Bronchial epithelial cell (primary cell): ENCODE measurements at places on chromosomes 1 and 21. TPM values are rescaled to one million over a fixed set of nuclear protein-coding genes. Genes with fewer than 3 reads are reported as not detected.

DNA sequence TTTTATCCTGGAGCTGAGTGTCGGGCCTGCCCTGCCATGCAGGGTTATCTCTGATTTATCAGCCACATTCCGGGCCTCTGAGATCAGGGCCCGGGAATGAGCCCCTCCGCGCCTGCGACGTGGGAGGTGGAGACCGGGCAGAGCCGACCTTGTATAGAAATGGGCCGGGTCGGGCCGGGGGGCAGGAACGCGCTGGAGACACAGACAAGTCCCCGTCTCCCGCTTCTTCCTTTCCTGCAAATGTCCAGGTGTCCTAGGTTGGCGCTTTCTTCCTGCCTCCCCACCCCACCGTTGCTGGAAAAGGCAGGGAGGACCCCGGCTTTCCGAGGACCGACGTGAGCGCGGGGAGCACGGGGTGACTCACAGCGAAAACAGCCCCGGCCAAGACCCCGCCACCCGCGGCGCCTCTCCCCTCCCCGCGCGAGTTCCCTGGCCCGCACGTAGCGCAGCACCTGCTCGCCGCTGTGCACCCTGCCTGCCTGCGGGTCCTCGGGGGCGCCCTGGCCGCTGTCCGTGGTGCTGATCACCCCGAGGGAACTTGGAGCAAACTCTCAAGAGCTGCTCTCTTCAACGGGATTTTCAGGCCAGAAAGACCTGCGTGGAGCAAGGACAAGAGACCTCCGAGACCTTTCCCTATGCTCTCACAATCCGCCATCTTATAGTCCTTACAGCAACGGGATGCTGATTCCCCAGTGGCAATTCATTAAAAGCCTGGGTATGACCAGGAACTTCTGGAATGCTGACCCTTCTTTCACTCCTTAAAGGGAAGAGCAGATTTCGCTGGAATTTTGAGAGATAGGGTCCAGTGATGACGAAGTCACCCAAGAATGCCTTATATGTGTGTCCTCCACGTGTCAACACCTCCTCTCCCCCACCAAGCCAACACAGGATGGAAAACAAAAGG, 475 bp upstream of the NPPB start:
- peak; percentile 20 for DNase-seq

DIO1 gene
- total RNA-seq: not detected in 2 replicates

DNA sequence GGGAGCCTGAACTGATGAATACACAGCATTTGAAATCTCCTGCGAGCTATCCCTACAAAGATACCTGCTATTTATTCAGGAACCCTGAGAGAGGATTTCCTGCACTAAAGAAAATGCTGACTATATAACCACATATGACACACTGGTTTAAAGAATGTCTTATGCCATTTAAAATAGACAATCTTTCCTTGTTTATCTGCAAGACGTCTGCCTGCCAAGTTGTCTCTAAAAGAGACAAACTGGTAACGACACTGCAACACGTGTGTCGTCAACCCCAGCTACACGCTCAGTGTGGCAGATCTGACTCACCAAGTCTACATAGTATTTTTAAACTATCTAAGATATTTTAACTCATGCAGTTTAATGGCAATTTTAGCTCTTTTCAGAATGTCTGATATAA, 42.7 kb downstream of the APP start:
- peak; percentile 45 for DNase-seq

TNFRSF9 gene
- 0.53 and 6.1 TPM in 2 replicates for total RNA-seq

GFI1 gene
- total RNA-seq: under 0.01 TPM in 2 replicates

DNA sequence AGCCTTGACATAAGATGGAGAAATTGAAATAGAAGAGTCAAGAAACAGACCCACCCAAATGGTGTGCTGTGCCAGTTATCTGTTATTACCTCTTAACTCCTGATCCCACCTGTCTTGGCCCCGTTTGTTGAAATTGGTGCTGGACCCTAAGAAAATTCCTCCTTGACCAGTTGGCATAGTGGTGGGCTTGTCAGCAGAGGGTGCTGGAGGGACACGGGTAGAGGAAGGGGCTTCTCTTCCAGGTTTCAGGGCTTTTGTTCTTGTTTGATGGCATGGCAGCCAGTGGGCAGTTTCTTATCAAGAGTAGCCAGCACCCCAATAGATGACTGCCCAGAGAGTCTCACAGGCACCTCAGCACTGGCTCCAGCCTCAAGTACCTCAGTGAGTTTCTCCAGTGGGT, 51.6 kb downstream of the PCBP3 start:
- no peak for DNase-seq
